ENCODE measurements at places on chromosomes 4 and X. TPM values are rescaled to one million over a fixed set of nuclear protein-coding genes. Genes with fewer than 3 reads are reported as not detected.

Gene SMAD1
- total RNA-seq: 31.7 TPM

Gene TMEM271
- total RNA-seq: 0.25 TPM

Gene LRBA
- 68.0 TPM for total RNA-seq

Gene CDX4
- total RNA-seq: not detected

Gene CTAG2
- total RNA-seq: not detected

Gene TEX13D
- not detected for total RNA-seq

Gene WDR17
- 2.0 TPM for total RNA-seq

Gene ZFP92
- 0.25 TPM for total RNA-seq

Gene CT45A5
- total RNA-seq: not detected

Gene NDST4
- not detected for total RNA-seq

Gene LDB2
- 70.0 TPM for total RNA-seq

Gene DOK7
- 4.7 TPM for total RNA-seq

Gene F9
- not detected for total RNA-seq

Gene MAGEA1
- not detected for total RNA-seq
